ENCODE measurements at places on chromosomes 4 and X.

GRCh38 chr4:94342694-94343093 lies at the start of gene HPGDS:
Gene HPGDS, minus strand, starts transcription at chr4:94342836. Its CDS starts 8,207 bp downstream, at chr4:94334629.
- DNase-seq = no peak

GRCh38 chr4:156779774-156780173 lies 191.8 kb downstream of the PDGFC start:
- DNase-seq = peak; percentile 51

DNA sequence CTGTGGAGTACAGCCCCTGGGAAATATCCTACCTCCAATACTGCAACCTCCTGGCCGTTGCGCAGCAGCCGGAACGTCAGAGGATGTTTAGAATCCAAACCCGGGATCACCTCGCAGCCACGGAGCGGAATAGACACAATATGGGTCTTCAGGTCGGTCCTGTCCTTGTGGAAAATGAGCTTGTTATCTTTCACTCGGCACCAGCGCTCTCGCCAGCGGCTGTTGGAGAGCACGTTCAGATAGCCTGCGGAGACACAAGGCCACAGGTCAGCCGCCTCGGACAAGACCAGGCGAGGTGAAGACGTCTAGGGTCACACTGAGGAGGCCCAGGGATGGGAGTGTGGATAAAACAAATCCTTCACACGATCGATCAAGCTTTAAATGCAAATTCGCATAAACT lies 139.3 kb downstream of the AFAP1 start:
- DNase-seq = no peak

DNA sequence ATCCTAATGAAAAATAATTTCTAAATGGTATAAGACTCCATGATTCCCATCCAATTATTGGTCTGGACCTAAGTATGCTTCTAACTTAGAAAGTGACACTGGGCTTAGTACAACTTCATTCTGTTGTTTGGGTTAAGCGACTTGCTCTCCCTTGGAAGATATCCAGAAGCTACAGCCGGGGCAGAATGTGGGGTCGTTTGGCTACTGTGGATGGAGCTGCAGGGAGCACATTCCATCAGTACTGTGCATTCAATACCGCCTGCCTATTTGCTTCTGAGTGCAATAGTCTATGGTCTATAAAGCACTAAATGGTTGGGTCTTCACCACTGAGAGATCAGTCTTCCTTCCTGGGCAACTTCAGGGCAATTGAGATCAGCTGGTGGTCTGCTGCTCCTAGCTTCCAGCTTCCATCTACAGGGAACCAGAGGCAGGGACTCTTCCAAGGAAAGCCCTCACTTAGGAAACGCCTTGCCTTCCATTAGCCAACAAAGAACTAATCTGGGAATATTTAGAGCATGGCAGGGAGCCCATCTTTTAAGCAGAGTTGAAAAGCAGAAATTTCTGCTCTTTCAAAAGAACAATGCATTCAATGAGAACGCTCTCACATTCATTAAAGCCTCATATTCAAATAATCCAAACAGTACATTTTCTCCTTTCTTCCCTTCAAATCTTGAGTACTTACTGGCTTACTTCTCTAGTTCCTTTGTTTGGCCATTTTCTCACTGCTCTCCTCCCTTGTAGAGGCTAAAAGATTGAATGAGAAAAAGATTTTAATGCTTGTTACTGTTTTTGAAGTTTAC lies 1049.9 kb upstream of the TENM3 start:
- no peak for DNase-seq

DNA sequence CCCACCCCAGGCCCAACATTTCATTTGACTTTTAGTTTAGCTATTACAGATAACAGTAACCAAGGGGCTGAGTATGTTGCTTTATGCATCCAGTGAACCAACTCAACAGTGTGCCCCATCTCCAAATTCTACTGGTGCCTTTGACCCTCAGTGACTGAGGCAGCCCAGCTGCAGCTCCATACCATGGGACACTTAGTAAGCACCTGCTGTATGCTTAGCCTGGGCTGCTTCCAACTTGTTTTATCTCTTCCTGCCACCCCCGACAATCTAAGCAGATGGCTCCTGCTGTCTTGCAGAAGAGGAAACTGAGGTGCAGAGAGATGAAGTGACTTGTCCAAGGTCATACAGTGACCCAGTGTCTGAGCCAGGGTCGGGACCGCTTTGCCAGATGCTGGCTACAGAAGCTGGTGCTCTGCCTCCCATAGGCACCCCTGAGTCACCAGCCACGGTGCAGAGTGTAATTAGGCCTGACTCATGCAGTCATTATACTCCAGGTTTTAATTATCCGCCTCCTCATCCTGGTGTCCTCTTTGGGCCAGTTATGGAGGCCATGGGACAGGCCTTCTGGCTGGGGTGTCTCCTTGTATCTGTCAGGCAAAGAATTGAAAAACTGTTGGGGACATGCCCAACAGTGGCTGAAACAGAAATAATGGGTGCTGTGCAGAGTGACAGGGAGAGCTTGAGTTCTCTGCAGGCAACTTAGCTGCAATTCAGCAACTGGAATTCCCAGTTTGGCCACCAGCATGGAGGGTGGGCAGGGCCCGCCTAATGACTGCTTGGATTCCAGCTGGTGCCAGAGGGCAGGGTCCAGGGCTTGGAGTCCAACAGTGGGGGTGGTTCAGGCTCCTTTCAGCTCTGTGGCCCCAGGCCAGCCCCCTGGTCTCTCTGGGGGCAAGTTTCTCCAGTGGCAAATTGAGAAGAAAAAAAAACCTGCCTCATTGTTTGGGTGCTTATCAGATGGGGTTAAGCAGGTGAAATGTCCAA lies 8.2 kb upstream of the GPR78 start:
- DNase-seq = no peak

GRCh38 chr4:5478169-5478568 lies 230.2 kb downstream of the EVC2 start:
- DNase-seq = no peak

DNA sequence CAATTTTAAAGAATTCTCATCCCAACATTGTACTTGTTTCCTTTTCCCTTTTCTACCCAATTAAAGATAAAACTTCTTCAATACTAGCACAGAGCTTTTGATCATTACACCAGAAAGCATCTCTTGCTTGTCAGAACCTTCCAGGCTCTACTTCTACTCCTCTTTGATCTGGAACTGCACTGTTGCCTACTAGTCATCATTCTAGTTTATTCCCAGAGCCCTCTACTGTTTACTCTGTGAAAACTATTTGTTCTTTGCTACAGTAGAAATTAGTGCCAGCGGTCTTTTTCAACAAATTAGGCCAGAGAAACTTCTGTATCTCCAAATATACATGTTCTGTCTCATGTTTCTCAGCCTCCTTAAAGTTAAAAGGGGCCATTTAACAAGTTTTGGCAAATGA lies 46.8 kb upstream of the TMPRSS11F start:
- DNase-seq = no peak

DNA sequence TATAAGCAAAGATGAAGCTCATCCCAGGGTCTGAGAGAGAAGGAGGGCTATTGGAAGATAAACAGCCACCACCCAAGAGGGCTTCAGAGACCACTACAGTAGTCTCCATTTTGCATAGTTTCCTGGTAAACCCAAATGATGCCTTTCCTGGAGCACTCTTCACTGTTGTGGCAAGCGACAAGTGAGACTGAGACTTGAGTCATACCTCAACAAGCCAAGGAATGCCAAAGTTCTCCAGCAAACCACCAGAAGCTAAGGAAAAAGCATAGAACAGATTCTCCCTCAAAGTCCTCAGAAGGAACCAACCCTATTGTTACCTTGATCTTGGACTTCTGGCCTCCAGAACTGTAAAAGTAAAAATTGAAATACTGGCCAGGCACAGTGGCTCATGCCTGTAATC lies 65.9 kb downstream of the LARP7 start:
- DNase-seq = no peak

DNA sequence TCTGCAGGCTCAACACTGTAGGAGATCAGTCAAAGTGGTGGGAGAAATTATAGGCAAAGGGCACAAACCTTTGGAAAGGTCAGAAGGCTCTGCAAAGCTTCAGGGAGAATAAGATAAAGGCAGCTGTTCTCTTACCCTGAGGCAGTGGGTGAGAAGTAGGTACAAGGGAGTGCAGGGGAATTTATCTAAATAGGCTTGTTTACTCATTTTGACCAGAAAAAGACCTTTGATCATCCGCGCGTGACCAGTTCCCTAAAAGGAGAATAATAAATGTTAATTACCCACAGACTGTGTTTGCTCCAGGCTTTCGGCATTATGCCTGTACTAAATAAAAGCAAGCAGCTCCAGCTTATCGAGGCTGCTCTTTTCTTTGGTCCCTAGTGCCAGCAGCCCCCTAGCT lies 9.3 kb downstream of the FGFBP2 start:
- DNase-seq = no peak

GRCh38 chrX:70253377-70254062 lies 6.5 kb downstream of the P2RY4 start:
- DNase-seq = no peak

GRCh38 chr4:64581422-64581821 lies 172.2 kb upstream of the TECRL start:
- no peak for DNase-seq

DNA sequence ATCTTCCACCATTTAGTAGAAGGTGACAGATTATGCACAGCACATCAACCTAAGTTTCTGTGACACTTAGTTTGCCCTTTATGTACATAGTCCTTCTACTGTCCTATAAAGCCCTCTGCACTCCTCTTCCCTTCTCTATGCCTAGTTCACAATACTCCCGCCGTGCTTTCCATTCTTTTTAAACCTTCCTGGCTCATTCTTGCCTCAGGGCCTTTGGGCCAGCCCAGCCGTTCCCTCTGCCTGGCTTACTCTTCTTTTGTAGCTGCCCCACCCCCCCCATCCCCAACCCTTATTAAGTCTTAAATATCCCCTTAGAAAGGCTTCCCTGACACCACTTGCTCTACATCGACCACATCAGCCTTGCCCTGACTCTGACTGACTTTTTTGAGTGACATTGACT lies 33.0 kb downstream of the SGMS2 start:
- no peak for DNase-seq

DNA sequence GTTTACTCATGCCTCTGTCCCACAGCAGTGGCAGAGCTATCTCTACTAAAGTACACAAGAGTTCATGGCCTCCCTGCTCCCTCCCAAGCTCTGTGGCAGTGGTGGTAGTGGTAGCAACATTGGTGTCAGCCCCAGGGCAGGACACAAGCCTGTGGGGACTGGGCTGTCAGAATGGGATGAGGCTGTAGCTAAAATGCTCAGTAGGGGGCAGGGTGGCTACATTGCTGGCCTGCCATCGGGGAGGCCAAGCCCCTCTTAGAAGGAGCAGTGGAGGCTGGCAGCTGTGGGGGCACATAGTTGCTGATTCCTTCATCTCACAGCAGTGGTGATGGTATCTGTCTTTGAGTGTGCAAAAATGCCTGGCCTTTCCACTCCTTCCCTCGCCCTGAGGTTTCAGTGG lies 461.7 kb downstream of the PCDH18 start:
- no peak for DNase-seq

GRCh38 chr4:107008115-107008514 lies 28.0 kb downstream of the DKK2 start:
- no peak for DNase-seq

- DNase-seq = no peak
Observed at GRCh38 chr4:128463006-128463405, 175.4 kb upstream of the PGRMC2 start.

- DNase-seq = no peak
Observed at GRCh38 chr4:88722276-88722780, 24.7 kb upstream of the NAP1L5 start.

DNA sequence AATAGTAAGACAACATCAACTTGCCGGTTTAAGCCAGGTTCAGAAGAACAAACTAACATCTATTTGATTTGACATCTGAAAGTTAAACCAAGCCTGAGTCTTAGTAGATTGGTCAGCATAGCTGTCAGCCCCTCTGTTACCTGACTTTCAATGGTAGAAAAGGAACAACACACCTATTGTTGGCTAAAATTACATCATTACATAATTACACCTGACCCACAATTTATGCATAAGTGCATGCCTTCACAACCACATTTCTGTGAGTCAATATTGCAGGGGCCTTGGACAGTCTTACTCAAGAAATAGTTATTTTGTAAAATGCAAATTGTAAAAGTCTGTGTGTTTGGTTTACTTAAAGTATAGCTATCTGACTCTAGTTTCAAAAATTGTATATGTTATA lies 36.2 kb downstream of the EGFL6 start:
- DNase-seq = no peak

GRCh38 chr4:81919223-81919622 lies 447.5 kb upstream of the RASGEF1B start:
- no peak for DNase-seq

DNA sequence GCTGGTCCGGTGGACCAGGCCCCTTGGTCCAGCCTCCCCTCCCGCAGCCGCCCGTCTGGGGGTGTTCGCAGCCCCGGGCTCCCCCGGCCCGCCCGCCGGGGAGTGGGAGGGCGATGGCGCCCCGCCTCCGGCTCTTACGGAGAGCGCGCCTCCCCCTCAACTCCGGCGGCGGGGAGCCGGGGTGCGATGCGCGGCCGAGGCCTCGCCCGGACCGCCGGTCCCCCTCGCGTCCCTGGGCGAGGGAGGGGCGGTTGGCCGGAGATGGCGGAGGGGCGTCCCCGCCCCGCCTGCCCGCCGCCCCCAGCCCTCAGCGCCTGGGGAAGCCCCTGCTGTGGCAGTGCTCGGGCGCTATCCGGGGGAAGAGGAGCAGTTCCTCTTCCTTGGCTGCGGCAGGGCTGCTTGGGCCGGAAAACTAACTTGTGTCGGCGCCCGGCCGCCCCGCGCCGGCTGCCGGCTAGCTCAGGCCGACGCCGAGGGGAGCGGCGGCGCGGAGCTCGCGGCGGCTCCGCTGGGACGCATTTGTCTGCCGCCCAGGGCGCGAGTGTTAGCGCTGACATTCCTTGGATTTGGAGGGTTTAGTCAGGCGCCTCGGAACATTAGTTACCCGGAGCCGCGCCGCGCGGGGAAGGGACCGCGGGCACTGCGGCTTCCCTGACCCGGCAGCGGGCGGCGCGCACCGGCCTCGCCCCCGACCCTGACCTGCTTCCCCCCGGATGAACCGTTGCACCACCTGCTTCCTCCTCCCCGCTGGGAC lies 994 bp downstream of the GALNT7 start:
- peak; percentile 81 for DNase-seq

GRCh38 chrX:118503260-118504041 lies 7.8 kb downstream of the DOCK11 start:
- no peak for DNase-seq

DNA sequence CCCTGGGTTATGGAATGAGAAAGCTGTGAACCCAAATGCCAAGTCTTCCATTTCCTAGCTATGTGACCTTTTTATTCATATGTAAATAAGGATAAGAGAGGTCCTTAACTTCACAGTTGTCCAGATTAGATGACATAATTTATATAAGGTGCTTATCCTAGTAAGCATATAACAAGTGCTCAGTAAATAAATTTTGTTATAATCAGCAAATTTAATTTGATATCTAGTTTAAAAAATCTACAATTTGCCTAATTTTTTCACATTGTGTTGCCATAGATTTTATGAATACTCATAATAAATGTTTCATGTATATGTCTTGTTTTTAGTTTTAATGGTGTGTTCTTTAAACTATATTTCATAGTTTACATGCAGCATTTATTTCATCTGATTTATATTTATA lies 130.4 kb upstream of the SPRY1 start:
- no peak for DNase-seq

- DNase-seq = no peak
Observed at GRCh38 chrX:144730471-144730870, 516.8 kb upstream of the SPANXN1 start.

GRCh38 chr4:104966349-104967033 lies 180.2 kb upstream of the TET2 start:
- no peak for DNase-seq
